ENCODE measurements at places on chromosomes 11 and 22.
A peak's percentile ranks its signal among the peaks of the same experiment; 100 is the strongest.

DNA sequence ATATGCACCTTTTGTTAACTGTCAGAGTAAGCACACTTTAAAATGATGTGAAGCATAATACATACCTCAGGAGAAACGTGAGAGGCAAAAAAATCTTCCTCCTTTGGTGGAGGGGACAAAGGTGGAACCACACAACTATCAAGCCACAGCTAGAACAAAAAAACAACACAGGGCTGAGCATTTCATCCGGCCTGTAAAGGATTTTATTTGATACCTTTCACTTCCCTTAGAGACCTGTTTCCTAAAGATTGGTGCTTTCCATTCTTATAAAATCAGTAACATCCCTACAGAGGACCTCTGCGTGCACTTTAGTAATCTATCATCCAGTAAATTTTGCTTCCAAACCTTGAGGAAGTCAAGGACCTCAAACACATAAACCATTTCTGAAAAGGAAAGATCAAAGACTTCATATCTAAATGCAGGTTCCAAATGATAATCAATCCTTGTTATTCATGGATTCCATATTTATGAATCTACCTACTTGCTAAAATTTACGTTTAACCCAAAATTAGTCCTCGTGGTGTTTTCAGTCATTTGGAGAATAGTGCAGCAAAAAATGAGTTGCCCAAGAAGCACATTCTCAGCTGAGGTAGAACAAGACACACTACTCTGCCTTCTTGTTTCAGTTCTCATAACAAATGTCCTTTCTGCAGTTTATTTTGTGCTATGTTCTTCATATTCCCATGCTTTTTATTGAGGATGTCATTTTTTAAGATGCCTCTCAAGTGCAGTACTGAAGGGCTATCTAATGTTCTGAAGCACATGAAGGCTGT lies 22.7 kb downstream of the ARFGAP3 start:
- DNase-seq = no peak

DNA sequence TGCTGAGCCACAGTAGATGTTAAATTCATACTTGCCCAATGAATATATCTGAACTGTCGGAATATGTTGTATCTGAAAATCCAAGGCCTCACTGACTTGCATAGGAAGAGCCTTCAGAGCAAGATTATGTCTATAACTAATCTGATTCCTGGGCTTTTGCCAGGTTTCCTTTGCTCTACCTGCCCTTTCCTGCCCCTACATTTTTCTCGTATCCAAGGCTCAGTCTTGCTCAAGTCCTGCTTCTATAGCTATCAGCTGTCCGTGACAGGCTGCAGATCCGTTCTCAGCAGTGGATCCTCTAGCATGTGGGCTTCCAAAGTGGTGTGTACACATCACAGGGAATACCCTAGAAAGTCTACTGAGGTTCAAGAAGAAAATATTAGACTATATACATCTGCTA lies 18.8 kb upstream of the USP47 start:
- DNase-seq = no peak

DNA sequence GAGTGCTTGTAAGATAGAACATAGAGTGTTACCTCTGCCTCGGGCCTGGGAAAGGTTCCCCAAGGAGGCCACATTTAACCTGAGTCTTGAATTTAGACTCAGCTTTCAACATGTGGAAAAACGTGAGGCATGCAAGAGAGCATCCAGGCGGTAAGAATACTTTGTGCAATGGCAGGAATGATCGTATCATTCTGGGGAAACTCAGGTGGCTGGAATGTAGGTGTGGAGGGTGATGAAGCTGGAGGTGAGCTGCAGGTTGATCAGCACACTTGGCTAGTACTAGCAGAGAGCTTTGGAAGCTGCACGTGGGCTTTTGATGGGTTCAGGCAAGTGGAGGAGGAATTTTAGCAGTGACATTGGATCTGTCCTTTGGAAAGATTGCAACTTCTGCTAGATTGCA lies 270.3 kb upstream of the RAG2 start:
- DNase-seq = no peak

- DNase-seq = no peak
These were observed 20.2 kb upstream of the LRRC32 start for GRCh38 chr11:76690736-76691135.

DNA sequence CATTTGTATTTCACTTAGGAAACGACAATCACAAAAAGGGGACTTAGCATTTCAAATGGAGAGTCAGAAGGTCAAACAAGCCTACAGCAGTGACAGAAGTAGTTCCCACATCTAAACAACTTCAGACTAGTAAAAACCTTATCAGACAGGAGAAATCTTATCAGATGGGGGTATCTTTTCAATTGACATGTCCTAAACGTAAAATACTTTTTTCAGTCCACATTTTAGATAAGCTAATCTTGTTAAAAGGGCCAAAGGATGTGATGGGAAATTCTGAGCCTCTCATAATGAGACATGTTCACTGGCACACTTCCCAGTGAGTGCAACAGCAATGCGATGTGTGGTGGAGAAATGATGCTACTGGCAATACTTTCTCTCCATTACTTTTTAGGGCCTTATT lies 2.4 kb downstream of the MAPK1 start:
- DNase-seq = no peak

- no peak for DNase-seq
These were observed 137.8 kb downstream of the CEP164 start for GRCh38 chr11:117465236-117465997.

- DNase-seq = no peak
These were observed 178.2 kb upstream of the CCDC90B start for GRCh38 chr11:83464160-83464944.

GRCh38 chr11:26231252-26231661 lies 100.7 kb upstream of the ANO3 start:
- DNase-seq = no peak

- DNase-seq = no peak
These were observed 215.3 kb downstream of the BARX2 start for GRCh38 chr11:129590753-129591475.

- peak; percentile 55 for DNase-seq
These were observed at the start of gene ADM2 for GRCh38 chr22:50481440-50482106. Gene ADM2, plus strand, starts transcription at chr22:50481543. Its CDS starts 305 bp downstream, at chr22:50481848.

DNA sequence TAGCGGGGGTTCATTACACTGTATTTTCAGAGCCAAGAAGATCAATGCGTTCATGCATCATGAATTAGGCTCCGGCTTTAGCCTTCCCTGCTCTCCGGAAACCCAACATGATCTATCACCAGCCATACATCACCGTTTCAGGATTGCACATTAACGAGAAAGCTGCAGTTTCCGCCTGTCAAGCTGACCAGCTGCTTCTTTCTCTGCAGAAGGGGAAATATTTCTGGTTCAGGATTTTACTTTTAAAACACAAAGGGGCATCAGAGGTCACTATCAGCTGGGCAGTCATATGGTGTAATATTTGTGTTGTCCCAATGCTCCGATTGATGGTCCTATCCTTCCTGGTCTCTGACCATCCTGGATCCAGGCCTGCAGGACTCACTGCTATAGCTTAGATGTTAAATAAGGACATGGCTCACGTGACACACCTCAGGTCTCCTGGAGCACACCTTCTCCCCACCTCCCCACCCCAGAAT lies 21.4 kb upstream of the CADM1 start:
- no peak for DNase-seq

GRCh38 chr11:10601837-10602236 lies 33.4 kb upstream of the LYVE1 start:
- DNase-seq = no peak

DNA sequence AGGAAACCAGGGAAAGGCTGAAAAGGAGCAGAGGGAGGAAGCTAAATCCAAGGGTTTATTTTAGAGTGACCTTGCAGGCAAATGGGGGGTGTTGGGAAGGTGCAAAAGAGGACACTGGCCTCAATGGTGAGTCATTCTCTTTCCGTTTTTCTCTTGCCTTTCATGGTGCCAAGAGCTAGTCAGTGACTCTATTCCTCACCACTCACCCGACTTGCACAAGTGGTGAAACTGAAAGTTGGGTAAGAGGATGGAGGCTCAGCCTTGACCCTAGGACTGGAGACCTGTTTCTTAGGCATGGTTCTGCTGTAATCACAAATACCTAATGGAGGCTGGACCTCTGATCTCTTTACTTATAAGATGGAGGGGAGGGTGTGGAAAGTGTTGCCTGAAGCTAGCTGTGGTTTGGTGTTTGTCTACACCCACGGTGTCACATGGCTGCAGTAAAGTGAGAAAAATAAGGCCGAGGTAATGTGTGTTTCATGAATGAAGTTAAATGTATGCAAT lies 67.3 kb upstream of the CREB3L1 start:
- no peak for DNase-seq

- DNase-seq = no peak
These were observed 493.9 kb upstream of the B3GAT1 start for GRCh38 chr11:134905928-134906327.

DNA sequence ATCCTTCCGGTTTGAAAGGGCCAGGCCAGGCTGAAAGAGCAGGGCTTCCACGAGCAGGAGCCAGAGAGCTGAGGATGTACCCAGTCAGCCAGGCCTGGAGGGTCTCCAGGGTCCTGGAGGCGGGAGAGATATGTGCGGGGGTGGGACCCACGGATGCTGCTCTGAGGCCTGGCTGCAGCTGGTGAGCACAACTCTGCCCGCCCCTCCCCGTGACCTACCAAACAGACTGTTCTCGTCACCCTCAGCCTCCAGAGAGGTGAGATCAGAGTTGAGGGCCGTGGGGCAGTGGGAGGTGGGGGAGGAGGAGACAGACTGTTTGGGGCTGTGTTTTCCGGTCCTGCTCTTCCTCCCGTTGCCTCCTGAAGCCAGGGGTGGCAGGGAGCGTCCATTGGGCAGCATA lies 42.2 kb downstream of the TRIOBP start:
- DNase-seq = no peak

- no peak for DNase-seq
These were observed 87.1 kb upstream of the SHANK2 start for GRCh38 chr11:71339396-71339881.

GRCh38 chr11:4643076-4643475 lies 706 bp upstream of the OR51E1 start:
- DNase-seq = no peak

- DNase-seq = no peak
These were observed 23.1 kb downstream of the IGLL1 start for GRCh38 chr22:23557036-23557435.

DNA sequence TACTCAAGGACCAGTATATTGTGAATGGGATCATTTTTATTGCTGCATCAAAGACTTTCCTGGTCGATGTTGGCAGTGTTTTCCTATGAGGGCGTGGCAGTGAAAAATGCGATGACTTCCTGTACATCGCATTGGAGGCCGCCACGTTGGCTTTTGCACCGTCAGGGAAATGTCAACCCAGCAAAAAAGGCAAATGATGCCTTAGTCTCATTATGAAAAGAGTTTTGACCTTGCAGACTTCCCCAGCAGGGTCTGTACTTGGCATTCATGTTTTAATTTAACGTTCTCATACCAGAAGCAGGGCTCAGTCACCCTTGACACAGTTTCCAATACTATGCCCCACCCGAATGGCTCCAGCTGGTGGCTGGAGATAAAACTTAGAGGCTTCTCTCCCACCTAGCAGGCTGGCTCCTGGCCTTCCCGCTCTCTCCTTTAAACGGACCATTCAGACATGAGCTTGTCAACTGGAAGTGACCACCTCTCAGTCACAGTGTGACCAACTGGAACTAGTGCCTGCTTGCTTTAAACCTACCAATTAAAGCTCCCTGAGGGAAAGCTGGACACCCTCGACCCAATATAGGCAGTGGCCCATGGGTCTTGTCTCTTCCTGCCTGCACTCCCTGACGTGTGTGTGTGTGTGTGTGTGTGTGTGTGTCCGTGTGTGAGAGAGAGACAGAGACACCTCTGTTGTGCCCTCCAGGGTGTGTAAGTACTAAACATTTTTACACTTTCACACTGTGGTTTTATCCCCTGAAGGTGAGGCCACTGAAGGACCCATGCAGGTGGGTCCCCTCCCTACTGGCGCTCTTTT lies 8.7 kb upstream of the GDPD5 start:
- DNase-seq = no peak

DNA sequence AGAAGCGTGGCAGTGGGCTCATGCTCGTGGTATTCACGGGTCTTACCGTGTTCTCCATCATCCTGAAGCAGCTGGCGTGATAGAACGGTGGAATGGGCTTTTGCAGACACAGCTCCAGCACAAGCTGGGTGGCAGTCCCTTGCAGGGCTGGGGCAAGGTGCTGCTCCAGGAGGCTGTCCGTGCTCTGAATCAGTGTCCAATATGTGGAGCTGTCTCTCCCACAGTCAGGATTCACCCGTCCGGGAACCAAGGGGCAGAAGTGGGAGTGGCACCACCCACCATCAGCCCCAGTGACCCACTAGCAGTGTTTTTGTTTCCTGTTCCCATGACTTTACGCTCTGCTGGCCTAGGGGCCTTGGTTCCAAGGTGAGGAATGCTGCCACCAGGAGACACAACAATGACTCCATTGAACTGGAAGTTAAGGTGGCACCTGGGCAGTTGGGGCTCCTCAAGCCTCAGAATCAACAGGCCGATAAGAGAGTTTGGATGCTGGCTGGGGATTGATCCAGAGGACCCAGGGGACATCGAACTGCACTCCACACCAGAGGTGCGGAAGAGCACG lies 16.9 kb upstream of the CD81 start:
- DNase-seq = no peak

DNA sequence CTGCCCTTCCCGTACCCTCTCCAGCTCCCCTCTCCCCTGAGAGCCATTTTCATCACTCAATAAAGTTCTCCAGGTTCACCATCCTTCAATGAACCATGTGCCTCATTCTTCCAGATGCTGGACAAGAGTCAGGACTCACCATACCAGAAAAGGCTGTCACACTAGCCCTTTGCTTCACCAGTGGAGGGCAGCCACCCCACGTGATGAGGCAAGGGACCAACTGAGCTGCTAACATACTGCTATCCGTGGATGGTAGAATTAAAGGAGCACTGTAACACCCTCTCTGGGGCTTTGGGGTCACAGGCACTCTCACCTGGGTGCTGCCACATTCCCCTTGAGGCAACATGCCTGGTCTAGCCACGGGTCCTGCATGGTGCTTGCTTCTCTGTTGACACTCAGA lies 13.1 kb upstream of the OR5I1 start:
- DNase-seq = no peak

- DNase-seq = no peak
These were observed at the start of gene KRTAP5-6 for GRCh38 chr11:1696608-1697570. Gene KRTAP5-6, plus strand, starts transcription at chr11:1697195. Its CDS starts 51 bp downstream, at chr11:1697246.

DNA sequence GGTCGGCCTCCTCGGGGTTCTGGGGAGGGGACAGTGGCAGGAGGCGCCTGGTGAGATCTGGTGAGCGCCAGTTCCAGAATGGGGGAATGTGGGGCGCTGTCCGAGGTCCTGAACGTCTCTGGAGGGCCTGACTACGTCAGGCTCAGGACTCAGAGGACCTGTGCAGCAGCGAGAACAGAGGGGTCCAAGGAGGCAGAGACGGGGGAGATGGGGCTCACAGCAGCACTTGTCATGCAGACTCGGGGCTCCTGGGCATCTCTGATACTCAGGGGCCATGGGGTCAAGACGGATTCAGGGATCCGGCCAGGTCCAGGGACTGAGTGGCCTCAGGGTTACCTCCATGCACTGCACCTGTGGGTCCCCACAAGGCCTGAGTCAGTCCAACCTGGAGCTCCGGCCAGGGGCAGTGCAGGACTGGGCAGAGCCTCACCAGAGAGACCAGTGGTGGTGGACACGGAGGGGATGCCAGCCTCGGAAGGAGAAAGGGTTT lies 92.2 kb downstream of the BRD1 start:
- DNase-seq = no peak

- DNase-seq = no peak
These were observed 252.0 kb downstream of the BRD1 start for GRCh38 chr22:49575703-49576081.

- no peak for DNase-seq
These were observed 609.8 kb downstream of the NTM start for GRCh38 chr11:131980199-131980598.

GRCh38 chr22:35928285-35928798 lies 100.3 kb downstream of the RBFOX2 start:
- no peak for DNase-seq

- DNase-seq = no peak
These were observed 979 bp downstream of the SMIM38 start for GRCh38 chr11:69156673-69157155.
